ENCODE measurements at places on chromosomes 5 and 9. TPM values are rescaled to one million over a fixed set of nuclear protein-coding genes. Genes with fewer than 3 reads are reported as not detected.
A peak's percentile ranks its signal among the peaks of the same experiment; 100 is the strongest.

The DCTN3 gene
- 84.0 TPM for total RNA-seq

The CCDC180 gene
- 6.2 TPM for total RNA-seq

The SET gene
- total RNA-seq, result 397 TPM

The PLAC8L1 gene
- not detected for total RNA-seq

The FCHO2 gene
- 29.2 TPM for total RNA-seq

The ADAMTS6 gene
- total RNA-seq, result 135 TPM

The PKD2L2 gene
- under 0.01 TPM for total RNA-seq

- DNase-seq, result peak; percentile 53
Observed at GRCh38 chr9:120443489-120443888, 136.5 kb downstream of the CDK5RAP2 start.

DNA sequence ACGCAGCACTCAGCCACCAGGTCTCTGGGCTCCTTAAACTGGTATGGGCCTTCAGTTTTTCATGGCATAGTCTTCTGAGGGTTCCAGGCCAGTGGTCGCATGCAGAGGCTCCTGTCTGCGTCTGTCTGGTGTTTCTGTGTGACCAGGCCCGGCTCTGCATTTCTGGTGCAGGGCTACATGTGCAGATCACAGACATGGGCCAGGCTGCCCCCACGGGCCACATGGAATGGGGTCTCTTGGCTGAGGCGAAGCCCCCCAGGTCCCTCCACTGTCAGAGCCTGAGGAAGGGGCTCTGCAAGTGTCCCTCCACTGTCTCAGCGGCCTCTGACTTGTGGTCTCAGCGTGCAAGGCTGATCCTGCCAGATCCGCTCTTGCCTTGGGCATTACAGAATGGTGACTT, 15.6 kb upstream of the CARD19 start:
- DNase-seq, result no peak

- DNase-seq, result no peak
Observed at GRCh38 chr9:133130685-133131244, 9.7 kb upstream of the RALGDS start.

- no peak for DNase-seq
Observed at GRCh38 chr5:143142596-143143435, 260.7 kb downstream of the NR3C1 start.

DNA sequence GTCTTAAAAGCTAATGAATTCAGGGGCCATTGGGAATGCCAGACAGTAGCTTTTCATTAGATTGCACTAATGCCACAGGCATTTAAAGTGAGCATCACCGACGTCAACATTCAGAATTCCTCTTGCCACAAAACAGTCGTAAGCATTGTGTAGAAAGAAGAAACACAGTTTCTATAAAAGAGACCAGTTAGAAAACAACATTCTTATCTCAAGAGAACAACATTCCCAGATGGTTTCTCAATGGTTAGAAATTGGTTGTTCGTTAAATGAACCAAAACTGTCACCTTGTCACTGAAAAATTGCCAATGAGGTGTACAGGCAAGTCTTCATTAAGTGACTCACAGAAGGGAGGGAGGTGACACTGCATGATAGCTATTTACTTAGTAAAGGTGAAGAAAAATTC, 401.6 kb upstream of the PRR16 start:
- DNase-seq, result no peak

GRCh38 chr5:169410996-169411783, 110.3 kb upstream of the SLIT3 start:
- no peak for DNase-seq

- DNase-seq, result peak; percentile 46
Observed at GRCh38 chr9:129064499-129064908, 16.4 kb upstream of the DOLPP1 start.

DNA sequence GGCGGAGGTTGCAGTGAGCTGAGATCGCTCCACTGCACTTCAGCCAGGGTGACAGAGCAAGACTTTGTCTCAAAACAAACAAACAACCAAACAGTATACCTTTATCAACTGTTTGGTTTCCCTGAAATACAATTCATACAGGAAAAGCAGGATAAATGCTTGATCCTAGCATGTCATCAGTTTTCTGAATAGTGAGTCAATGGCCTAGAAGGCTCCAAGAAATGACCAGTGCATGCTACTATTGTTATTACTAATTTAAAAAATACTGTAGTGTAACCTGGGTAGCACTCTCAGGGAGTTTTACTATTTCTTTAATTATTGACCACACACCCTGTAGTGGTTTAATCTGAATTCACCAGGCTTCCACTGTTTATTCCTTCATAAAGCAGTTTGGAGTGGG, 101.0 kb upstream of the PTPN3 start:
- peak; percentile 52 for DNase-seq

DNA sequence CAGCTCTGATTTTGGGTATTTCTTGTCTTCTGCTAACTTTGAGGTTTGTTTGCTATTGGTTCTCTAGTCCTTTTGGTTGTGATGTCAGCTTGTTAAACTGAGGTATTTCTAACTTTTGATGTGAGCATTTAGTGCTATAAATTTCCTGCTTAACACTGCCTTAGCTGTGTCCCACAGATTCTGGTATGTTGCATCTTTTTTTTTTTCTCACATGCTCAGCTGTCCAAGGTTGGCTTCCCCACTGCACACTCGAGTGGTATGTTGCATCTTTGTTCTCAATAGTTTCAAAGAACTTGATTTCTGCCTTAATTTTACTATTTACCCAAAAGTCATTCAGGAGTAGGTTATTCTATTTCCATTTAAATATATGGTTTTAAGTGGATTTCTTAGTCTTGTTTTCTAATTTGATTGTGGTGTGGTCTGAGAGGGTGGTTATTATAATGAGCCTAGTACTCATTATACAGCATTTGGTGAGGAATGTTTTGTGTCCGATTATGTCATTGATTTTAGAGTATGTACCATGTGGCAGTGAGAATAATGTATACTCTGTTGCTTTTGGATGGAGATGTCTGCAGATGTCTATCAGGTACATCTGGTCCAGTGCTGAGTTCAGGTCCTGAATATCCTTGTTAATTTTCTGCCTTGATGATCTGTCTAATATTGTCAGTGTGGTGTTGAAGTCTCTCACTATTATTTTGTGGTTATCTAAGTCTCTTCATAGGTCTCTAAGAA, 42.2 kb upstream of the IFNE start:
- DNase-seq, result no peak

- no peak for DNase-seq
Observed at GRCh38 chr9:108322326-108323098, 533.3 kb downstream of the ACTL7B start.

GRCh38 chr5:78060421-78060820, 234.1 kb downstream of the AP3B1 start:
- peak; percentile 46 for DNase-seq

GRCh38 chr5:133109655-133110483, 58.1 kb downstream of the HSPA4 start:
- DNase-seq, result no peak

DNA sequence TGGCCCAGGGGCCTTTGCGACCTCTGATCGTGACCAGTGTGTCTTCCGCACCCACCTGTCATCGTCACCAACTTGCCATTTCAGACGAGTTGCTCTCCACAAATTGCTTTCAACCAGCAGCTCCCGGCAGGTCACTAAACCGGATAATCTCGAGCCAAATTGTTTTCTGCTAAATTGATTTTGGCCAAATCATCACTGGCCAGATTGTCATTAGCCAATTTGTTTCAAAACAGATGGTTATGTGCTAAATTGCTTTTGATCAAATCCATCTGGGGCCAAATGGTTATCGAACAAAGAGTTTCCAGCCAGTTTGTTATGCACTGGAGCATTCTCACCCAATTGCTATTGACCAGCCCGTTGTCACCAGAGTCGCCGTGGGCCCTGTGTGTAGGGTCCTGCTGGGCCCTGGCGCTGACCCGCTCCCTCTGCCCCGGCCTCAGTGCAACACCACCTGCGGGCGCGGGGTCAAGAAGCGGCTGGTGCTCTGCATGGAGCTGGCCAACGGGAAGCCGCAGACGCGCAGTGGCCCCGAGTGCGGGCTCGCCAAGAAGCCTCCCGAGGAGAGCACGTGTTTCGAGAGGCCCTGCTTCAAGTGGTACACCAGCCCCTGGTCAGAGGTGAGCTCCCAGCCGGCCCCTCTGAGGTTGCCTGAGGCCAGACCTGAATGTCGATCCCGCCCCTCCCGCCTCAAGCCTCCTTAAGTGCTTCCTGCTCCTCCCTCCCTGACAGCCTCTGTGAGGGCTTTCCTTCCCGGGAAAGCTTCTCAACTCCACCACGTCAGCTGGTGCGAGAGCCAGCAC, 35.6 kb downstream of the ADAMTSL2 start:
- DNase-seq, result no peak

DNA sequence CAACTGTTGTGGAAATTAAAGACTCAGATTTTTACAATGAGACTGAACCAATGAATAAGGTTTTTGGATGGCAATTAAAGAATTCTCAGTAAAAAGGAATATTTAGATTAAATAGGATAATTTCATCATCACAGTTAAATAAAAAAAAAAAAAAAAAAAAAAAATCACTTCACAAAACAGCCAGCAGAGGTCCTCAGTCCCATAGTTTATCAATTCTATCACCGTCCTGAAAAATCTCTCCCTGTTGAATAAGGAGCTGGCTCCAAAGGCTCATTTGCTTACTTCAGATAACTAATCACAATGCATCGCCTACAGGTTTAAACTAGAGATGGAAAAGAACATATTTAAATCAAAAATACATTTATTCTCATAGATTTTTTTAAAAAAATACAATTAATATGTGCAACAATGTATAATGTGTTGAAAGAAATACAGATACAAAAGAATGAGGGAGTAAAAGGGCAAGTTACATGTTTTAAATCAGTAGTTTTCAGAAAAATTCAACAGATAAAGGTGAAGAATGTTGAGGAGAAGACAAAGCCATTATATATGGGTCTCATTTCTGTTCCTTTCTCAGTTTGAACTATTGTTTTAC, 175.8 kb upstream of the CHD1 start:
- no peak for DNase-seq
